ENCODE measurements at places on chromosomes 7 and 10.
A peak's percentile ranks its signal among the peaks of the same experiment; 100 is the strongest.

GRCh38 chr7:132376361-132377013, 199.8 kb downstream of the PLXNA4 start:
- no peak for DNase-seq

DNA sequence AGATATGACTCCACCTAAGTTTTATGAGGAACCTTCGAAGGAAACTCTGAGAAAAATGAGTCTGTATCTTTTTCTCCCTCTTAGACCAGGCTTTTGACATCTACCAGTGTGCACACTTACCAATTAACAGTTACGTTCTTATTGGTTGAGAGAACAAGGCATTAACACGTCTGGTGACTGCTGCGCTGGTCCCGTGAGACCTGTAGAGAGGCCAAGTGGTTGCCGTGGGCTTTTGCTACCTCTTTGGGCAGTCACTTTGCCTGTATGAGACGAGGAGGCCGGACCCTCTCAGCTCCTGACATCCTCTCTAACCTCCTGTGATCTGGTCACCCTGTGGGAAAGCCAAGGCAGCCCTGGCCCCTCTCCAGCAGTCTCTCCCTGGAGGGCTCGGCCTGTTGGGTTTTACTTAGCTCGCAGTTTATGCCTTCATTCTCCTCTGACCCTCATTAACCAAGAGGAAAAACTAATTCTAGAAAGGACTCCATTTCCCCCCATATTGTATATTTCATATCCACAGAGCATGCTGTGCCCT, 513.9 kb upstream of the GALNT17 start:
- DNase-seq = no peak

GRCh38 chr10:94049911-94050310, 56.2 kb downstream of the PLCE1 start:
- DNase-seq = no peak

GRCh38 chr7:120272701-120273475, at the start of gene KCND2:
KCND2 (plus strand) TSS chr7:120273175.
- DNase-seq = peak; percentile 32

- DNase-seq = peak; percentile 37
Observed at GRCh38 chr7:133676805-133677370, 424.0 kb downstream of the EXOC4 start.

Measured in myocyte (in vitro differentiated cells).